ENCODE measurements at places on chromosomes 16 and 17. TPM values are rescaled to one million over a fixed set of nuclear protein-coding genes. Genes with fewer than 3 reads are reported as not detected.

The MRC2 gene
- 1.0 TPM for total RNA-seq

The CNGB1 gene
- 1.1 TPM for total RNA-seq

The C17orf100 gene
- 2.3 TPM for total RNA-seq

The RCVRN gene
- not detected for total RNA-seq

The TMEM114 gene
- total RNA-seq = not detected

DNA sequence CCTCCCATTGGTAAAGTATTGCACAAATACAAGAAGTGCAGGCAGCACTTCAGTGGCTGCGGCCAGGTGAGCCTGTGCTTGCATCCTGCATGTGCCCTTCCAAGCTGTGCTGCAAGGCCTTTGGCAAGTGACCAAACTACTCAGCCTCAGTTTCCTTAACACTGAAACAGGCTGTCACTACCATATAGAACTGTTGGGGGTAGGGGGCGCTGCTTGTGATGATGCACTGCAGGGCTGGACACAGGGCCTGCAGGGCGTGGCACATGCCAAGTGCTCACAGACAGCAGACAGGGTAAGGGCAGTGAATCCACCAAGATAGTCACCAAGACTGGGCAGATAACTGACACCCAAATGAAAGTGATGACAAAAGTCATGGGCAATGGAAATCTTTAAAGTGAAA lies 65.6 kb upstream of the SREBF1 start:
- no peak overlapping the region for H3K4me3 ChIP-seq
- no peak overlapping the region for H3K27ac ChIP-seq
- no peaks in the 10 kb centered on the region for H3K36me3 ChIP-seq
- H3K27me3 ChIP-seq = no peaks in the 10 kb centered on the region
- no peak for DNase-seq

DNA sequence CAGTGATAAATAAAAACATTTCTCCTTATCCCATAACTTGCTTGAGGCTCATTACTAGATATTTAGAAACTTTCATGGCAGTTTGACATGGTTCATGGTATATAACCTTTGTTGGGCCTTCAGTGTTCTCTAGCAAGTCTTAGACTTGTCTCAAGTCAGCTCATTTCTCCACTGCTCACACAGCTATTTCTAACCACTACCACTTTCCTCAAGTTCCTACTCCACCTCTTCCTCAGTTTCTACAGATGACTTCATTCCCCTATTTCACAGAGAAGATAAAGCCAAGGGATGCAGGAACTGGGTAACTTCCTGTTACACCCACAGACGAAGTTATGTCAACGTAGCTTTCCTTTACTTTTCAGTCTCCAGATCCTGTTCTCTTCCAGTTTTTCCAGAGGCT lies 23.2 kb downstream of the NLK start:
- no peak overlapping the region for H3K4me3 ChIP-seq
- H3K27me3 ChIP-seq = no peaks in the 10 kb centered on the region
- no peak for DNase-seq
- no peak overlapping the region for H3K27ac ChIP-seq

DNA sequence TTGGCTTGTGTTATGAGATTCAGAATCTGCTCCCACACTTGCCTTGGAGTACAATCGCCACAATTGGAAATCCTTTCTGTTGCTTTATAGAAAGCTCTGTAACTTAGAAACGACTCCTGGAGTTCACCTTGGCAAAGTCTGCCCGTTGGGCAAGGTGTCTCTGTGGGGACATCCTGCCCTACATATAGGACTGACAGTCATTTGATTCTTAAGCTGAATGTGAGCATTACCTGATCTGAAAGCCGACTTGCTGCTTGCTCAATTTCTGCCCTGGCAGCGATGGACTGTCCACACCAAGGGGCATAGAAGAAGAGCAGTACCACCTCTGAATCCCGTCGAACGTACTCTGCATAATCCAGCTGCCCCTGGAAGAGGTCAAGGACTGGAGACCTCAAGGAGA lies 6.9 kb downstream of the TXNDC11 start:
- DNase-seq = no peak
- no peaks in the 10 kb centered on the region for H3K27me3 ChIP-seq
- H3K4me1 ChIP-seq = peaks cover 4% of the 10 kb centered on the region
- no peak overlapping the region for H3K27ac ChIP-seq
- H3K4me3 ChIP-seq = no peak overlapping the region

DNA sequence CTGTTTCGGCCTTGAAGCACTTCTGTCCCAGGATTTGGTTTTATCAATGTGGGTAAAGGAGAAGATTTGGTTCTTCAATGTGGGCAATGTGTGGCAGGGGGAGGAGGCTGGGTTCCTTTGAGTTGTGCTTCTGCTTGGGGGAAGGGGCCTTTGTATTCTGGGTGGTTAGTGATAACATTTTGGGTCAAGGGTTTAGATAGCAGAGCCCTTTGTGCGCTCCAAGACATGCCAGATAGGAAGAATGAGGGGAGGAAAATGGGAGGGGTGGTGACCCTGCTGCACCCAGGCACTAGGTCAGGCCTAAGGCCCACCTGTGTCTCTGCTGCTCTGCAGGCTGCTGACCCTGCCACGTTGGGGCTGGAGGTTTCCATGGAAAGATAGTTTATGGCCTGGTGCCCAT lies 40.0 kb upstream of the CDC42EP4 start:
- DNase-seq = no peak
- H3K4me1 ChIP-seq = no peaks in the 10 kb centered on the region
- no peaks in the 10 kb centered on the region for H3K36me3 ChIP-seq
- H3K27me3 ChIP-seq = no peaks in the 10 kb centered on the region
- no peak overlapping the region for H3K4me3 ChIP-seq

DNA sequence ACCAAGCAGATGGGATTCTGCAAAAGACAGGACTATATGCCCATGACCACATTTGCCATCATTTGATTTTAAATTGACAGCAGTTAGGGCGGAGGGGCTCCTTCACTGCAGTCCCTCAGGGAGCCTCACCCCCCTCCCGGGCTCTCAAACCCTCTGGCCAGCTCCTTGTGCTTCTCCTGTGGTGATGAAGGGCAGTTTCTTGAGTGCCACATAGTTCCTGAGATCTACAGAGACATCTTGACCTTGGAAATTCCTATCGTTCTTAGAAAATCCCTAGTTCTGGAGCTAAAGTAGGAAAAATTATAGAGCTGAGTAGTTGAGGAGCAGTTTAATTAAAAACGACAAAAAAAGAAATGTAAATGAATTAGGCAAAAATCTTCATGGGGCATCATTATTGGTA lies 231.5 kb downstream of the CCDC182 start:
- H3K4me1 ChIP-seq = peaks cover 7% of the 10 kb centered on the region
- H3K4me3 ChIP-seq = no peak overlapping the region
- DNase-seq = no peak
- peaks cover 8% of the 10 kb centered on the region for H3K27me3 ChIP-seq
- no peak overlapping the region for H3K27ac ChIP-seq

- no peaks in the 10 kb centered on the region for H3K27me3 ChIP-seq
- H3K36me3 ChIP-seq = no peaks in the 10 kb centered on the region
- no peak overlapping the region for H3K27ac ChIP-seq
- H3K4me3 ChIP-seq = no peak overlapping the region
These were observed 96.1 kb upstream of the CBX4 start for GRCh38 chr17:79935197-79935885.

DNA sequence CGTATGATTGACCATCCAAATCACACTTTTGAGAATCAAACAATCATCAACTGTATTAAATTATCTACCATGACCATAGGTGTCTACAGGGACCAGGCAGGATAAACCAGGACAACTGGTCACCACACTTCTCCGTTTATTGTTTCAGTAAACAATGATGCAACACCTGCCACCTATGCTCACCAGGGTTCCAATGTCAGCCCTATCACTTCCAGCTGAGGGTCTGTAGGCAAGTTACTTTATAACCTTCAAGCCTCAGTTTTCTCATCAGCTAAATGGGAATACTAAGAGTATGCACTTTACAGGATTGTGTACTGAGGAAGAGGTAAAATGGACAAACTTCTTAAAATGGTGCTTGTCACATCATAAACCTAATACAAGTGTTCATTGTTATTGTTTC lies 14.9 kb downstream of the TMEM114 start:
- H3K27me3 ChIP-seq = peaks cover 59% of the 10 kb centered on the region
- no peak overlapping the region for H3K27ac ChIP-seq
- H3K36me3 ChIP-seq = no peaks in the 10 kb centered on the region
- no peaks in the 10 kb centered on the region for H3K4me1 ChIP-seq

DNA sequence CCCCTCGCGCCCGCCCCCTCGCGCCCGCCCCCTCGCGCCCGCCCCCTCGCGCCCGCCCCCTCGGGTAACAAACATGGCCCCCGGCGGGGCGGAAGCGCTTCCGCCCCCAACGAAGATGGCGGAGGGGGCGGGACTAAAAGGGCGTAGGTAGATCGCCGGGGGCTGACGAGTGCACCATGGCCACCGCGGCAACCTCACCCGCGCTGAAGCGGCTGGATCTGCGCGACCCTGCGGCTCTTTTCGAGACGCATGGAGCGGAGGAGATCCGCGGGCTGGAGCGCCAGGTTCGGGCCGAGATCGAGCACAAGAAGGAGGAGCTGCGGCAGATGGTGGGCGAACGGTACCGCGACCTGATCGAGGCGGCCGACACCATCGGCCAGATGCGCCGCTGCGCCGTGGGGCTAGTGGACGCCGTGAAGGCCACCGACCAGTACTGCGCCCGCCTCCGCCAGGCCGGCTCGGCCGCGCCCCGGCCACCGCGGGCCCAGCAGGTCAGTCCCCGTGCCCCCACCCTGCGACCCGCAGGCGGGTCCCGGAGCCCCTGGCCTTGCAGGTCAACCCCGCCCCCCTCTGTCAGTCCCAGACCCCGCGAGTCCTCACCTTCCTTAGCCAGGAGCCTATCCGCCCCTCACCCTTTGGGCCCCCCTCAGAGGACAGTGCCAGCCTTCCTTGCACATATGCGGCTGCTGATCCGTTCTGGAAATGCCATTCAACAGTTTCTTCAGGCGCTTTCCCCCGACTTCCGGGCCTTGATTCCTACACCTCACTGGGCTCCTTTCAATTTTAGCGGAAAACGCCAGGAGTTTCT lies at the start of gene COG1:
COG1 (plus strand) TSS at position 162 of the 808 bp plus-strand sequence; CDS start at position 177, 15 bp downstream.
- peak; percentile 67 for DNase-seq
- H3K4me1 ChIP-seq = 0 out of 2 replicates have a peak, but pooled peaks cover 4% of the 10 kb centered on the region
- peak within 1 kb of the TSS; percentile 97 for H3K4me3 ChIP-seq
- H3K27ac ChIP-seq = peak within 1 kb of the TSS; percentile 77

DNA sequence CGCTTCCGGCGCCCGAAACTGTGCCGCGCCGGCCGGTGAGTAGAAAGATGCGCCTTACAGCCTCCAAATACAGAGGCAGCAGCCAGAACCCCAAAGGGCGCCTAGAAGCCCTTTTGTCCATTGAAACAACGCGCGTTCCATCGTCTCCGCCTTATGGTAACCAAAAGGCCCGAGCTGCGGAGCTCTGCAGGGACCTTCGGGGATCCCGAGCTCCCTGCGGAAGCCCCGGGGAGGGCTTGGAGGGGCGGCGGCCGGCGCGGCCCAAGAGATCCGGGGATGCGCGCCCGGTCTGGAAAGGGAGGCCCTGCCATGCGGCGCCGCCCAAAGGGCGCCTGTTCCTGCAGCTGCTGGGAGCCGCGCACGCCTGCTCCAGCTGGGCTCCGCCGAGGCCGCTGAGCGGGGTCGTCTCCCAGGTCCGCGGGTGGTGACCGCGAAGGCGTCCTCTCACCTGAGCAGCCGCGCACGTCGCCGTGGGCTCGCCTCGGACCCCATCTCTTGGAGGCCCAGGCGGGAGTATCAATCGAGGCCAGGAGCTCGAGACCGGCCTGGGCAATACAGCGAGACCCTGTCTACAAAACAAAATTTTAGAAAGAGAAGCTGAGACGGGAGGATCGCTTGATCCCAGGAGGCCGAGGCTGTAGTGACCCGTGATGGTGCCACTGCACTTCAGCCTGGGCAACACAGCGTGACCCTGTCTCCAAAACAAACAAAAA lies 742 bp upstream of the FBXO31 start:
- H3K27me3 ChIP-seq = no peaks in the 10 kb centered on the region
- peak overlapping the region; percentile 73 for H3K27ac ChIP-seq
- peak overlapping the region; percentile 88 for H3K4me3 ChIP-seq
- peaks cover 46% of the 10 kb centered on the region for H3K4me1 ChIP-seq

GRCh38 chr16:2187212-2187611 lies 9.2 kb downstream of the CASKIN1 start:
- H3K4me3 ChIP-seq = no peak overlapping the region
- no peak for DNase-seq
- H3K36me3 ChIP-seq = no peaks in the 10 kb centered on the region
- H3K27me3 ChIP-seq = no peaks in the 10 kb centered on the region

DNA sequence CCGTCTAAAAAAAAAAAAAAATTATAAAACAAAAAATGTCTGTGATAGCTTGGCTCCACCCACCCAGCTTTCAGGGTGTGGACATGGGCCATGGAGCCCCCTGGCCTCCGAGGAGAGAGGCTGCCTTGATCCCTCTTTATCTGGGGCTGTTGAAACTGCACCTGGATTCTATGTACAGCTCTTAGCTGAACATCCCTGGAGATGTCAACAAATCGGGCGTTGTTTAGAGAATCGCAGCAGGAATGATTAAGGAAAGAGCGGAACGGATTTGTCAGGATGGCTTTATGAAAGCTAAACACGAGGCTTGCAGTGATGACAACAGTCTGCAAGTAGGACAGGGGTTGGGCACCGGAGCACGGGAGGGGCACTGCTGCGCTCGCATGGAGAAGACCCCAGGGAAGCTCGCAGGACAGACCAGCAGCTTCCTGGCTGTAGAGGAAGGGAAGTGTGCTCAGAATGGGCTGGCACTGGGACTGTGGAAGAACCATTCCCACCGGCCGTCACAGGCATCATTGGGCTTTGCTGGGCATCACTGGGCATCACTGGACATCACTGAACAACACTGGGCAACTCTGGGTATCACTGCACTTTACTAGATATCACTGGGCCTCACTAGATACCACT lies 195.8 kb upstream of the FOXF1 start:
- no peak overlapping the region for H3K4me3 ChIP-seq
- no peaks in the 10 kb centered on the region for H3K4me1 ChIP-seq
- no peaks in the 10 kb centered on the region for H3K36me3 ChIP-seq
- H3K27ac ChIP-seq = no peak overlapping the region

Data from PC-9 (cell line).